CD4-positive, alpha-beta T cell treated with Interferon gamma for 1 hour (primary cell): ENCODE measurements at places on chromosomes 3 and 15.
A peak's percentile ranks its signal among the peaks of the same experiment; 100 is the strongest.

- DNase-seq: no peak
These were observed 4.8 kb downstream of the SCG5 start for GRCh38 chr15:32646291-32646690.

- no peak for DNase-seq
These were observed 35.3 kb downstream of the TSPAN3 start for GRCh38 chr15:77035584-77035983.

GRCh38 chr15:60993008-60993407 is 236.1 kb downstream of the RORA start:
- DNase-seq: no peak

DNA sequence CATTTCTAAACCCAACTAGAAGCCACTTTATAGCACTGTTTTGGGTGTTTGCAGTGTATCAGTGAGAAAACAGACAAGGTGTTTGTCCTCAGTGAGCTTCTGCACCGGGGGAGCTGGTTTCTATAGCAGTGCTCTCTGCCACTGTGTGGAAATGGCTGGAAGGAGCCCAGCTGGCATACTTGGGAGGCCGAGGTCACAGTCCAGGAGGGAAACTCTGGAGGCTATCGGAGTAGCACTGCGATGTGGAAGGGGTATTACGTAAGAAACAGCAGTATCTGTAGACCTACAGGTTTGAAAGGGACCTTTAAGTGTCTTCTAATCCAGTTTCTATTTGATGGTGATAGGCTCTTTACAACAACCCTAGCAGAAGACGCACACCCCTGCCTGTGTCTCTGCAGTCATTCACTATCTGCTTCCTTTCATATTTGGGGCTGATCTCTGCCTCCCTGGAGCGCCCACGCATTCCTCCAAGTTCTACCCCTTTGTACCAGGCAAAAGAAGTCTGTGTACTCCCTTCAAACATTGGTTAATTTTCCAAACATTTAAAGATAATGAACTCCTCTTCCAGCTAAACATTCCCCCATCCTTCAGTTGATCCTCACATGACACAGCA is 87.4 kb upstream of the ADAMTS17 start:
- DNase-seq: no peak

DNA sequence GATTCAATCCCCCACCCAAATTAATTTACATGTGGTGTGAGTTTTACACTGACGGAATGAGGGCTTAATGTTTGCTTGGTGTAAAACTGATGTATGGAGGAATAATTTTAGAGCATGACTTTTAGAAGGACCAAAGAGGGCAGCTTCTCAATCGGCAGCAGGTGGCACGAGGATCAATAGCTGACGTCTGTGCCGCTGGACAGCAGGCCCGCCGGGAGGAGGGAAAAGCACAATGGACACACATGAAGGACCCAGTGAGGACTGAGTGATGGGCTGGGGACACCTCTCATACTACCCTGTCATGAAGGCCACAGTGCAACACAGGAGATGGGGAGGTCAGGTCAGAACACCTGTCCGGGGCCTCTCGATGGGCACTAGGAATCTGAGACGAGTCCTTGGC is 61.4 kb upstream of the NSMCE3 start:
- no peak for DNase-seq

- no peak for DNase-seq
These were observed 689.9 kb downstream of the TUSC7 start for GRCh38 chr3:117399311-117400078.

DNA sequence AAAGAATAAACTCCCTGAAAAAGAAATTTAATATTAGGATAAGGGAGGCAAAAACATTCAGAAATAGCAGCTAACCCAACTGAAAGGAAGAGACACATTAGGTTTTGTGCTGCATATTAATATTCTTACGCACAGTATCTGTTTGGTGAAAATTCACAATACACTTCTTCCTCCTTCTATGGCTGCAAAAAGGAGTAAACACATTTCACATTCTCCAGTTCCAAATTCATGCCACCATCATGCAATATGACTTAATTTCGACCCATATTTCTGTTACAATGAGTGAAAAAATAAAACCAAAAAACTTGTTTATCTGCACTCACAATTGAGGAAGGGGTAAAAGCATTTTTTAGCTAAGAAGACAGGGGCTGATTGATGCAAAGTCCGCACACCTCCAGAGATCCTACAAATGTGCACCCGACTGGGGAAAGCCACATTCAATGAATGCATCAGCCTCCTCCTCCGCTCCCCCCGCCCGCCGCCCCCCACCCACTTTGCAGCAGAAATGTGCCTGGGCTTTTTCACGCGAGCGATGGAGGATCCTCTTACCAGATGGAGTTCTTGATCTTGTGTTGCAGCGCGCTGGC is 1.0 kb downstream of the RFX7 start:
- no peak for DNase-seq

DNA sequence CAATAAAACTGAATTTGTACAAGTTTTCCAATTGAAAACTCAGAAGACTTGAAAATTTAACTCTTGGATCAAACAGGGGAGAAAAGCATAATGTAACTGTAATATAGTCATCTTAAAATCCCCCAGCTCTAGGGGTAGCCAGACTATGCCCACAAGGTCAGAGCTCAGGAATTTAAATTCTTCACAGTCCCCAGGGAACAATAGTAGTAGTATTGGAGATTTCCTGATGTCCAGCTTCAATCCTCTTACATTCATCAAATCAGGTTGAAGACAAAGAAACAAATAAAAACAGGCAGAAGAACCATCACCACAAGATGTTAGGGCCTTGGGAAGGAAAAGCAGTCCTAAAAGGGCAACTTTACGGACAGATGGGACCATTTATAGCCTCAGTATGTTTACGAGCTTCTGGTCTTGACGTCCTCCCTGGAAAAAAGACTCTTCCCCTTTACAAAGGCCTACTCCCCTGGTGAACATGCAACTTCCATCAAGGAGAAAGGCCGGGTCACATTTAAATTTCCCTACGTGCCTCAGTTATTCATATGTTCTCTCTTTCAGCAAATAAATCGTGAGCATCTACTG is 96.8 kb downstream of the PLCH1 start:
- no peak for DNase-seq

- no peak for DNase-seq
These were observed 26.1 kb upstream of the ZNF280D start for GRCh38 chr15:56759450-56759845.

DNA sequence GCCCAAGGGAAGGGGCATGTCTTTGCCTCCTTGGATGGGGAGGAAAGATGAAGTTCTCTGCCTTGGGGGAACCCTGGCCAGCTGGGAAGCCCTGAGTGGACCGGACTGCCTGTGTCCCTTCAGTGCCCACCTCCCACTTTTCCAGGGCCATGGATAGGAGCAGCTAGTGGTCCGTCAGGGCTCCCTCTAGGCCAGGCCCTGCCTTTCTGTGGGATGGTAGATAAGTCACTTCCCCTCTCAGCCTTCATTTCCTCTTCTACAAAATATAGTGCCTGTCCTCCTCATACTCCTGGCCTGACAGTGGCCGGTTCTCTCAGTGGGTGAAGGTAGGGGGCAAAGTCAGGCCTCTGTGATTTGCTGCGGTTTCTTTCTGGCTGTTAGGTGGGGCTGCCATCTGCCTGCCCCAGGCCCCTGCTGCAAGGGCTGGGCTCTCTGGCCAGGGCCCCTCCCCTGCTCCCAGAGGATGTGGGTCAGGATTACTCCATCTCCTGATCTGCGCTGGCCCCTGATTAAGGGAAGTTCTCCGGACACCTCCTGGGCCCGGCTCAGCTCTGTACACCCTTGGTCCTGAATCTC is 1.4 kb downstream of the PLEKHO2 start:
- peak; percentile 23 for DNase-seq

DNA sequence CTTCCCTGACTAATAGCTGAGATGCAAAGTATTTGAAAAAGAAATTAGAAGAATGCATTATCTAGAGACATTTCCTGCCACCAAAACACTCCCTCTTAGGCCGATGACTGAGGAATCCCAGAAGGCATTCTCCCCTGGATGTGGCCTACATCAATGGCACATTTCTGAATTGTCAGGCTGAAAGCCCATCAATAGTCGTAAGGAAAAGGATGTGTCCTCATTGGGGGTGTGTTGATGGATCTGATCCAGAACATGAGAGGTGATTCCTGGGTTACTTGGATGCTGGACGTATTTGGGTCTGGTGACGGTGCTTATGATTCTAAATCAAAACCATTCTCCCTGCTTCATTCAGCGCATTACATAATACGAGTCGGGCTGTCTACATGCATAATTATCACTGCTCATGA is 216.9 kb upstream of the CDIN1 start:
- DNase-seq: no peak

- no peak for DNase-seq
These were observed 337.8 kb downstream of the LRRC3B start for GRCh38 chr3:26960382-26960781.

- no peak for DNase-seq
These were observed 121.6 kb upstream of the EIF1B start for GRCh38 chr3:40187945-40188344.

GRCh38 chr15:78837131-78837530 is 25.9 kb upstream of the ADAMTS7 start:
- no peak for DNase-seq

DNA sequence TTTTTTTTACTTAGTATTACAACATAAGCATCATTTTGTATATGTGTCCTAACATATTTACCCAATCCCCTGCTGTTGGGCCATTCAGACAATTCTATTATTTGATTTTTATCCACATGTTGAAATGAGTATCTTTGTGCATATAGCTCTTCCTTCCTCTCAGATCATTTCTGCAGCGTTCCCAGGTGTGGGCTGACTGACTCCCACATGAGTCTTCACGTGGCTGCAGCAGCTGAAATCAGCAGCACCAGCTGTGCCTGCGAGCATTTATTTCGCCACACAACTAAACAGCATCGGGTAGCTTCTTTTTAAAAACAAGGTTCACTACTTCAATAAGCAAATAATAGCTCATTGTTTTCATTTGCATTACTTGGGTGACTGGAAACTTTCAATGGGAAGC is 44.5 kb upstream of the PDE8A start:
- no peak for DNase-seq

DNA sequence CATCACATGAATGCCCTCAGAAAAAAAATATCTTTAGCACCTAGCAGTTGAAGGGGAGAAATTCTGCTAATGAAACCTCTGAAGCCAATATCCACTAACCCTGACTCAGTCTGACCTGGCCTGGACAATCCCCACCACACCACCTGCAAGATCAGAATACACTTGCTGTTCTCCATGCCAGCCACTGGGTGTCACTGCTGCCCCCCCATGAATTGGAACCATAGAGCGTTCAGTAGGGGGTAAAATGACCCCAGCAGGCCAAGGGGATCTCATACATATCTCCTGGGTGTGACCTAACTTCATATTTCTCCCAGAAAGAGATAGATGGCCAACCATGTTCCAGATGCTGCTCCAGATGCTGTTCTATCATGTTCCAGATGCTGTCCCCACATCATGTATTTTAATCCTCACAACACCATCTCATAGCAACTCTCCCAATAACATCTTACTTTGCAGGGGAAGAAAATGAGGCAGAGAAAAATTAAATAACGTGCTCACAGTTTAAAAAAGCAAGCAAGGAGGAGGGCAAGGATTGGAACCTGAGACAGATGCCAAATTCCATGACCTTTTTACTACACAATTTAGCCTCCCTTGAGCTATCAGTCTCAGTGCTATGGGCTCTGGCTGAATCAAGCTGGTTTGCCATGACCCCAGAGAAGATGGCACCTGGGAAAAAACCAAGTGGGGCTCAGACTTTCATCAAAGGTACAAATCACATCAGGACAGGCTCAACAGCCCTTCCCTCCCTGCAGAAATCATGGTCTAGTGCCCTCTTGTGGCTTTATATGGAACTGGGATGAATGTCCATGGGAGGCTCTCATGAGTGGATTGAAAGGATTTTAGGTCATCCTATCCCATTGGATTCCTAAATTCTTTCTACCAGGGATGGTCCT is 12.4 kb downstream of the NTRK3 start:
- DNase-seq: no peak

DNA sequence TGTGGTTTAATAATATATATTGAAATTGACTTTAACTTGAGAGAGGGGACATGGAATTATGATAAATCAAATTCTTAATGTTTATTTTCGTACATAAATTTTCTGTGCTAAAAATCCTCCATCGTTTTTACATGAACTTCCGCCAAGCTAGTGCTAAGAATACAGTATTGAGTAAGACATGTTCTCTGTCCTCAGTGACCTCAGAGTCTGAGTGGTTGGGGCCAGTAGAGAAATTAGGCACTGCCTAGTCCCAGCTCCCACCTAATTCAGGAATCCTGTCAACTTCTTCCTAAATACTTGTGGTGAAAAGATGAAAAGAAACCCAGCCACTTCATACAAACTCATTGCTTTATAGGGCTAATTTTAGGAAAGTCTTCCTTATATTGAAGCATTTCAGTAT is 110.3 kb downstream of the PPP2R3A start:
- no peak for DNase-seq

DNA sequence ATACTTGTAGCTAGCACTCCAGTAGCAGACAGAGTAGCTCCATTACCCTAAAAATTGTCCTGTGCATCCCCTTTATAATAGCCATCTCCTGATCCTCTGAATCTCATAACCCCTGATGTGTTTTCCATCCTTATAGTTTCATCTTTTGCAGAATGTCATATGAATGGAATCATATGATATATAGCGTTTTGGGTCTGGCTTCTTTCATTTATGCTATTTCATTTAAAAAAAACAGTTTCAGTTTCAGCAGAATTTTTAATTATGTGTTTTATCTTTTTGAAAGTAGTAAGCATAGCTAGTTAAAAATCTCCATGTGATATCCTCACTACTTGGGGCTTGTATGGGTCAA is 132.7 kb downstream of the KLF13 start:
- DNase-seq: no peak

DNA sequence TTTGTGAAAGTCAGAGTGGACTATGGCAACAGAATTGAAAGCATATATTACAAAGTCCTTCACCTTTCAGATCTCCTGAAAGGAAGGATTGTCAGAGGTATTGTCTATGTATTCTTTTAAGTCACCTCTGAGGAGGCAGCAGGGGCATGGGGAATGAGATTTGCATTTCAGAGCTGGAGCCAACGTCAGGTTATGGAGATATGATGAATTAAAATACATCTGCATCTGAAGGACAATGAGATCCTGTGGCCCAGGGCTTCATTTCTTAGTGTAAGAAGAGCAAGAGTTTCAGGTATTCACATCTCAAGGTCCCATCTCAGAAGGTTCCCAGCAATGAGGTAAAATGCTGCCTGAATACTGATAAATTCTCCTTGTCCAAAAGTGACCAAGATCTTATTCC is 695.8 kb downstream of the TUSC7 start:
- no peak for DNase-seq

DNA sequence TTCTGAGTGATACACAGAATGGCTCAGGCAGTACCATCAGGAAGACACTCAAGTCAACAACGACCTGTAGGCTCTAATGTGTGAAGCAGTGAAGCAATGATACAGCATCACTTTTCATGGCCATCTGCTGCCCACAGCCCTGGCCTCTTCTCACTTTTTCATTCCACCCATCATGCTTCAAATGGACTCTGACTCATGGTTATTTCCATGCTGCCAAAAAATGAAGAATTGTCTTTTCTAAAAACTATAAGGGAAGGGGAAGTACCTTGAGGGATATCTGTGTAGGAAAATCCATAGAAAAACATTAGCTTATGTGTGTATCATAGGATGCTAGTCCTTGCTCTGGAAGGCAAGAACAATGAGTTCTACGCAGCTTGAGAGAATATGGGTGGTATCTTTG is 11.5 kb downstream of the HGD start:
- no peak for DNase-seq
